Mammary epithelial cell (primary cell): ENCODE measurements at places on chromosomes 12 and 14. TPM values are rescaled to one million over a fixed set of nuclear protein-coding genes. Genes with fewer than 3 reads are reported as not detected.

- no peak for DNase-seq
Observed at GRCh38 chr12:48029491-48030172, 25.4 kb upstream of the COL2A1 start.

DNA sequence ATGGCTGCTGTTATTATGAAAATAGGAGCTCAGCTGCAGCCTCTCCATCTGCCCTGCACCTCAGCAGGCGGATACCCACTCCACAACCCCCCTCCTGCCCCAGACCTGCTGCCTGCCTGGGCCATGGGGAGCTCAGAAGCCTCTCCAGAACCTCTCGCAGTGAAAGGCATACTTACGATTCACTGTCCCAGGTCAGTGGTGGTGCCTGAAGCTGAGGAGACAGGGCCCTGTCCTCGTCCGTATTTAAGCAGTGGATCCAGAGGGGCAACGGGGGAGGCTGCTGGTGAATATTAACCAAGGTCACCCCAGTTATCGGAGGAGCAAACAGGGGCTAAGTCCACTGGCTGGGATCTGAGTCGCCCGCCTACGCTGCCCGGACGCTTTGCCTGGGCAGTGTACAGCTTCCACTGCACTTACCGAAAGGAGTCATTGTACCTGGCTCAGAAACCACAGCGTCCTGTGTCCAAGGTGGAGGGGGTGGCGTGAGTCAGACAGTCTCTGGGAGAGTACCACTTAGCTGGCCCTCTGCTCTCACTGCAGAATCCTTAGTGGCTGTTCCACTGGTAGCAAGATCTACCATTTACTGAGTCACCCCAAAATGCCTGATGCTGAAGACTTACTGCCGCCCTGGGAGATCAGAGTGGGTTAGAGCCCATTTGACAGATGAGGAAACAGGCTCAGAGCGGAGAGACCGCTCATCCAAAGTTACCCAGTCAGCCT lies at the start of gene SERPINA1:
TSS of gene SERPINA1 (minus strand) at position 219 of the 720 bp plus-strand sequence. CDS start 5,365 bp downstream, outside the sequence.
- DNase-seq: peak; percentile 97

DNA sequence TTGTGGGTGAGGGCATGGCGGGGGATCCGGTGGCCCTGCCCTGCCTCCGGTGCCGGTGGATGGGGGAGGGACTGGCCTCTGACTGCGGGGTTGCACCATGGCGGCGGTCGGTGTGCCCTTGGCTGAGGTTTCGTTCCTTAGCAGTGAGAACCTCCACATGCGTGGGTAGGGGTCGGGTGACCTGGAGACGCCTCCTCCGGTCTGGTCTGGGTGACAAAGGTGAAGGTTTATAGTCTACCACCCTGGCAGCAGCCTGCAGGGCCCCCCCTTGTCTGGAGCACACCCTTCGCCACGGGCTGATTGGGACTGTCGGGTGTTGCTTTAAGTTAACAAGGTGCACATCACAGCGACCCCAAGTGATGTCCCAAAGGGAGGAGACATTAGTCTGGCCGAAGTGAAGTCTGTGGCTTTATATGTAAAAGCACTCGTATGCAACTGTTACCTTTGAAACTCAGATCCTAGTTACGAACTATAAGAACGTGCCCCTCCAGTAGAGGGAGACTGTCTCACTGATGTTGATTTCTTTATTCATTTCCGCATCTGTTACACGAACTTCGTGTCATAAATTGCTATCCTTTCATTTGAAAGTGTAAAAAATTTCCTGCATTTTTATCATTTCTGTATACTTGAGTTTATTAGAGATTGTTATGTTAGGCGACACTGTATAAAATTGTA lies 74.4 kb downstream of the WDR20 start:
- DNase-seq: no peak

DNA sequence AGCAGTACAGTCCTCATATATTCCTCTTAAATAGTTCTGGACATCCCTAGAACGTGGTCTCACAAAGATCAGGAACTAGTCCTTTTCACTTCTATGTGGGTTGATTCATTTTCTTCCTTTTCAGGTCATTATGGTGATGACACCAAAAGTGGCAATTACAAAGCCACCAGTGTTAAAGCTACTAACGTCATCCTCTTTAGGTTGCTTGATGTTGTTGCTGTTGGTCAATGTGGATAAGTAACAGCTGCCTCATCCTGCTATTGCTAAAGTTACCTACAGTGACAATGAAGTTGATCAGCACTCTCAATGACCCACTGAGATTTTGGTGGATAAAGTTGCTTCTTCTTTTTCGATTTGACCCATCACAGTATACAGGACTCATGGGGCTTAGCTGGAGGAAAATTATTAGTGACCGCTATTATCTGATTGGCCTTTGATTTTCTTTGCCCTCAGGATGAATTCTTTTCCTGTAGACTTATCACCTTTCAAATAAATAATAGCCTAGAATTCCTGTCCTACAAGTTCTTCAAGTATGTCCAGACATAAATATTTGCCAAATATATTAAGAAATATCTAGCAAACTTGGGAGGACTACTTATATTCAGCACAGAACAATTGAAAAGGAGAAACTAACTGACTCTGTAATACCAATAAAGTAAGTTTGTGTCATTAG lies 54.0 kb upstream of the ATP2B1 start:
- peak; percentile 34 for DNase-seq

DNA sequence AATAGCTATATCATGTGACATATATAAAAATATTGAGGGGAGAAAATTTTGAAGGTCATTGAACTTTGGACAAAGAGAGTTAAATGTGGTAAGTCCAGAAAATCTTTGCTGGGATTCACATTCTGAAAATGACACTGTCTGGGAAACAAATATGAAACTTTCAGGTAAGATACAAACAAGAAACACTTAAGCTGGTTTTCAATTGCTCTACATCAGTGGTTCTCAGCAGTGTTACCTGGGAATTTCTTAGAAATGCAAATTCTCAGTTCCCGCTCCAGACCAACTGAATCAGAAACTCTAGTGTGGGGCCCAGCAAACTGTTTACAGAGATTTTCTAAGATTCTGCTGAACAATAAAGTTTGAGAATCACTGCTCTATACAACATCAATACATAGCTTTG lies 3.6 kb upstream of the CDK17 start:
- DNase-seq: no peak

DNA sequence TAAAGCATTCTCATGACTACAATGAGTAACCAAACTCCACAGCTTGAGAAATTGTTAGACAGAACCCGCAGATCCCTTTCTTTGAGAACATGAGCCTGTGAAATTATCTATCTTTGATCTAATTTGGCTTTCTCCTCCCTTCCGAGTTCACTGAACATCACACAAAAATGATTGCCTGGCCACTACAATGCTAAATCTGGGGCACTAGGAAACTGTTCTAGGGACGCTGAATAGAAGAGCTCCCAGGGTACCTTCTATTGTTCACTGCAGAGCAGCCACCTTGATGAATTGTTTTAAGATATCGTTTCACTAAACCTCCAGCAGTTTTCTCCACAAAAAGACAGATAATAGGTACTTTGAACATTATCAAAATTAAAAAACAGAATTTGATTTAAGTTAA lies 47.5 kb downstream of the SINHCAF start:
- no peak for DNase-seq

GRCh38 chr14:35341751-35342488 lies 49.7 kb downstream of the PSMA6 start:
- DNase-seq: peak; percentile 90

DNA sequence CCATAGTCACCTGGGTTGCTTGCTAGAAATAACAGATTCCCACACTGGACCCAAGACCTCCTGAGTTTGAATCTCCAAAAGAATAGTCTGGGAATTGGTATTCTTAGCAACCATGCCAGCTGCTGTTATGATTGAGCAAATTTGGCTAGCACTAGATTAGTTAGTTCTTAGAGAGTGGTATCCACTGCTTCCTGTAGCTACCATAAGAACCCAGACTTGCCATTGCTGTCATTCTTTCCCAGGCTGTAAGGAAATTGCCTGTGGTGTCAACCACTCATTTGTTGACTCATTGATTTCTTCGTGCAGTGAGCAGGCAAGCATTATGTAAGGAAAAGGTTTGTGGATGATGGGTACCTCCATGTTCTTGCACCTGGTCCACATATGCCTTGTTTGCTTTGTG lies 201.8 kb upstream of the RGS6 start:
- DNase-seq: no peak

DNA sequence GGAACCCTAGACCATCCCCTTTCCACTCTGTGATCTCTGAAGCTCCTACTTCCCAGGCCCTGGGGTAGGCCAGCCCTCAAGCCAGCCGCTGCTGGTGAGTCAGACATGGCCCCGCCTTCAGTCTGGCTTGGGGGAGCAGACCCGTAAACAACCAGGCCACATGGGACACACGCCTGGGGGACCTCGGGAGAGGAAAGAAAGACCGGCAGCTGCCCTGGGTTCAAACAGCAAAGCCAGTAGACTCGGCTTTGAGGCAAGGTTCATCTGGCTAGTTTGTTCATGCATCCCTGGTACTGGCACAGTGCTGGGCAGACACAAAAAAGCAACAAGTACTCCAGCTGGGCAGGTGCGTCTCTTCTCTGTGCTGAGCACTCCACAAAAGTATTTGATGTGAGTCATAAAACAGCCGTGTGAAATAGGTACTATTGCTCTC lies 101.9 kb downstream of the SETD3 start:
- peak; percentile 86 for DNase-seq

- peak; percentile 68 for DNase-seq
Observed at GRCh38 chr12:79635676-79636075, 55.1 kb downstream of the PAWR start.

GRCh38 chr12:124588751-124589267 lies 21.4 kb upstream of the NCOR2 start:
- DNase-seq: peak; percentile 51

The GPR68 gene
- total RNA-seq: not detected in 2 replicates

The KLHL33 gene
- not detected for total RNA-seq

The NFATC4 gene
- 0.43 TPM in 1 of 2 replicates, not detected in the other for total RNA-seq

The GALNT16 gene
- total RNA-seq: 0.67 TPM

The PDE6H gene
- total RNA-seq: not detected in 2 replicates

The GLIPR1L1 gene
- not detected for total RNA-seq

The GCH1 gene
- 8.8 and 8.9 TPM in 2 replicates for total RNA-seq

The HAL gene
- 0.33 TPM for total RNA-seq

The PLA2G1B gene
- total RNA-seq: not detected
